Fibroblast of skin of scalp (primary cell): ENCODE measurements at places on chromosomes 3 and 15.
A peak's percentile ranks its signal among the peaks of the same experiment; 100 is the strongest.

DNA sequence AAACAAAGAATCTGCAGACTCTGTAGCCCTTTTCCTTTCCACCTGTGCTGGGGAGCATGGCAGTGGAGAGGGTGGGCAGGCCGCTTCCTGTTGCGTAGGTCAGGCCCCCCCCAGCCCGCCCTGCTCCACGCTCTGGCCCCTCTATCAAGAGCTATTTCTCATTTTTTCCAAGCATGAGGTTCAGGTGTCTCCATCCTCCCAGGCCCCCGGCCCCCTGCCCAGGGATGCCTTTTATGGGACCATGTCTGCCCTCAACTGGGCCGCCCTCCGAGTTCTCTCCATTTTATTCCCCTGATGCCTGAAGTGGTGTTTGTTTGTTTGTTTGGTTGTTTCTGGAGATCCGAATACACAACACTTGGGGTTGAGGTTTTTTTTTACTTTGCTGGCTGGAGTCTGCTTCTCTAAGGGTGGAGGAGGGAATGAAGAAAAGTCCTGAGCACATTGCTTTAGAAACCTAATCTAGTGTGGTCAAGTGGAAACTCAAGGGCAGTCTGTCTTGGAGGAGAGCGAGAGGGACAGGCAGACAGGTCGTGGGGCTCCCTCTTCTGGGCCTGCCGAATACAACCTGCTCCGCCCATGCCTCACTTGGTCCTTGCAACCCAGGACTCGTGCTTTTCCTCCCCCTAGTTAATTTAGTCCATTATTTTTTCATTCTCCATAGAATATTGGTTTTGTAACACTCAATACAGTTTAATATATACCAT lies 176.5 kb upstream of the LYSMD4 start:
- DNase-seq, result peak; percentile 1

GRCh38 chr3:50600841-50601591 lies 10.6 kb downstream of the CISH start:
- peak; percentile 97 for DNase-seq

- DNase-seq, result no peak
Measured at GRCh38 chr15:78791357-78791756, 19.9 kb downstream of the ADAMTS7 start.

DNA sequence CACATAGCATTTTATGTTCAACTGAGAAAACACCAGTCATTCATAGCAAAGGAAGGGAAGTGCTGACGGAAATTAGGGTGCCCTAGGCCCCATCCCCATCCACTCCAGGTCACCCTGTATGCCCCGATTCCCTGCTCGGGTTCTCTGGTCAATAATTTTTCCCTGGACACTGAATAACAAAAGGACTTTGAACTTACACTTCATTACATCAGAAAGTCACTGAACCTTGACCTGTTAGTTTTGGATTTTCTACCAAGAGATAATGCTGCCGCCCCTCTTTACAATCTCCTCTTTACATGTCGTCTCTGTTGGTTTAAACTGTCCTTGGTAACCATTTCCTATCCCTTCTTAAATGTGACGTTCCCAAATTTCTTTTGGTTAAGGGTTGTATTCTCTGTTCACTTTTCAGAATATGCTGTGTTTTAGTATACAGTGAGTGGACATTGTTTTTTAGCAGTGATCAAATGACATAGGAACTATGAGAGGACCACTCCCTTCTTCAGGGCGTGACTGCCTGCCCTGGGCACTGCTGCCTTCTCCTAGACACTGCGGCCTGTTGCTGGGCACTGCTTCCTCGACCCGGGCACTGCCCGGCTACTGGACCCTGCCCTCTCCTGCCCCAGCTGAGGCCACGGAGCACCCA lies 13.6 kb upstream of the AHSG start:
- no peak for DNase-seq

DNA sequence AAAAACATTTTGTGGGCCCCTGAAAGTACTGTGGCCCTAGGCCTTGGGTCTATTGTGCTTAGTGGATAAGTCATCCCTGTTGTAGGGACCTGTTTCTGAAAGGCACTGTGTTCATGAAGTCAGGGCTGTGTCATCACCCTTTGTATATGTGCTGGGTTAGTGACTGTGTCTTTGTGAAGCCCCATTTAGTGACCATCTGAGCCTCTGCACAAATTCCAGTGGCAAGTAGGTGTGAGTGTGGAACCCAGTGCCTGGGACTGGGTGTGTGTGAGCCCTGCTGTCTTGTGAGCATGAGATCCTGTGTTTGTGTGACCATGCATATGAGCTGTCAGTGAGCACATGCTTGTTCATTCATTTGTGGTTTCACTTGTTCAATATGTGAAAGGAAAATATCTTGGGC lies 1.2 kb upstream of the HYAL1 start:
- DNase-seq, result no peak

GRCh38 chr15:31802761-31803160 lies 227.6 kb upstream of the CHRNA7 start:
- DNase-seq, result no peak

DNA sequence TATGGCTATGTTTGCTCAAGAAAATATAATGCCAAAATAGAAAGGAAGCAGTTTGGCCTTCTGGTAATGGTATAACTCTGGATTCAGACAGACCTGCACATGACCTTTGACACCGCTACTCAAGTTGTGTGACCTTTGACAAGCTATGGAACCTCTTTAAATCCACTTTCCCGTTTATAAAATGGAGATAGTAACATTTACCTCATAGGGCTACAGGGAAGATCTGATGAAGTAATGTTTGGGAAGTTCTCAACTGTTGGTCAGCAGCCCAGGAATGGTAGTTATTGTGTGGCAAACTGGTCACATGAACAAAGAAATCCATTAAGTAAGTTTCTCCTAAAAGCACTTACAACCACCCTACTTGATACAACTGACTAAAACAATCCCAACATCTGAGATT lies 95.1 kb upstream of the PHLDB2 start:
- DNase-seq, result no peak

GRCh38 chr3:98914210-98915080 lies 12.9 kb upstream of the DCBLD2 start:
- DNase-seq, result no peak

- DNase-seq, result no peak
Measured at GRCh38 chr15:38061856-38062649, 127.6 kb downstream of the TMCO5A start.

DNA sequence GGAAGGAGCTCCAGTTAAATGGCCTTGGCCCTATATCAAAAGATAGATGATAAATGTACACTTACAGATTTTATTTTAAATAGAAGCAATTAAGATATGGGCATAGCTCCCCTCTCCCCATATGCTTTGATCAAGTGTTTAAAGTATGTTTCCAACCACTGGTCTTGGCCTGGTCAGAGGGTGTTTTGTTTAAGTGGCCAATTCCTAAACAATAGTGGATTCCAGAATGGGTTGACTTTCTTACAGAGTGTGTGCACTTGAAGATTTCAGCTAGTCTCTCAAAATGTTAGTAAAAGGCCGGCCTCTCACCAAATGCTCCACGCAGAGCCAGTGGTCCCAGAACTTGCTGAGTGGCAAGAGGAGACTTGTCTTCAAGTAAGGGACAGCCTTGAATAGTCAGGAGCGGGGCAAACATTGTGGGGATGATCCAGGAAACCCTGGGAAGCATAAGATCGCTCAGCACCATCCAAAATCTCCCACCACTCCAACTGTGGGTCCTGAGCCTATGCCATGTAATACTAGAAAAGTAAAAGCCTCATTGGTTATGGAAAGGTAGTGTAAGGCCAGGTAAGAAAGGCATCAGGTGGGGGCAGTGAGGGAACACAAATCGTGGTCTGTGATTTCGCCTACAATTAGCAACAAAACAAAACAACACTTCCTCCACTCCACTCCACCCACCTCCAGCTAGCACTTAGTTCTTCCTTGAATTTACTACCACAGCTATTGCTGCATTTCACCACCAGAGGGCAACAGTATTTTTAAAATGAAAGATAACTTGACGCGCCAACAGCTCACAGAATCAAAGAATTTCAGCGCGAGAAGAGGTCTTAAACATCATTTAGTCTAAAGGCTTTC lies 4.8 kb downstream of the RARRES1 start:
- peak; percentile 72 for DNase-seq

- DNase-seq, result no peak
Measured at GRCh38 chr15:78629031-78629715, 8.4 kb upstream of the CHRNA3 start.

GRCh38 chr3:37779289-37780152 lies 82.2 kb upstream of the CTDSPL start:
- DNase-seq, result peak; percentile 78

- no peak for DNase-seq
Measured at GRCh38 chr3:179163503-179163902, 15.3 kb downstream of the PIK3CA start.

DNA sequence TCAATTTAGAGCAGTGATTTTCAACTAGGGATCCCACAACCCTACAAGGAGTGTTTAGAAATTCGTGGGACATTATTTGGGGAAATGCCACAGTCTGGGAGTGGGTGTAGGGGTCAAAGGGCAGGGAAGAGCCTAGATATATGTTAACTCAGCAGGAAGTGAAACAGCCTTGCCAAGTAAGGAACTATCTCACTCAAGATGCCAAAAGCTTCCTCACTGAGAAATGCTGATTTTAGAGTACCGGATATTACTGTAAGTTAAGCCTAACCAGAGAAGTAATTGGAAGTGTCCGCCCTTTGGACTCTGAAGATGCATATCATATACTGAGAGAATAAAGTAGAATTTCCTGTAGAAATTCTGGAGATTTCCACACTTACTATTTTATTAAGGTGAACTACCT lies 158.6 kb downstream of the BBX start:
- DNase-seq, result no peak

GRCh38 chr15:80856809-80857377 lies 77.7 kb downstream of the CEMIP start:
- DNase-seq, result peak; percentile 65

DNA sequence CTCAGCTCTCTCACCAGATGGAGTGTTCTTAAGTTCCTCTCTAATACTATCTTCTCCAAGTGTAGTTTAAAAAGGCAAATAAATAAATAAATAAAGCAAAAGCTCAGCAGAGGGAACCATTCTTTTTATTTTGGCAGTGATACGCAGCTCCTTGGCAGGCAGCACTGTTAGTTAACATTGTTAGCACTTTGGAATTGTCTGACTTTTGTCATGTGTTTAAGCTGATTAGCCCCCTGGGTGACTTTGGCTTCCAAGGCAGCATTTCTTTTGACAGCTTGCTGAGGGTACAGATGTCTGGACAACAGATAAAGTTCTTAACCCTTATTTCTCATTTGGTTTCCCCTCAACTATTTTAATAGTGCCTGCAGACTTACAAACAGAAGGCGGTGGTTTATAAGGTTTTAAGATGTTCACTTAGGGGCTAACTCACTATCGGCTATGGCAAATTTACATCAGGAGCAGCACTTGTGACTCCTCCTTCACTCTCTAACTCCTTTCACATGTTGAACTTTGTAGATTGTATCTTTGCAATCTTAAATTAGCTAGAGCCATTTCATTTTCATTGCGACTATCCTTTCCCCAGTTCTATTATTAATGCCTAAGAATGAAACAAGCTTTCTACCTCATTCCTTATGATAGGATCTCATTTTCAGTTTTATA lies 213.4 kb downstream of the ZBBX start:
- DNase-seq, result no peak

DNA sequence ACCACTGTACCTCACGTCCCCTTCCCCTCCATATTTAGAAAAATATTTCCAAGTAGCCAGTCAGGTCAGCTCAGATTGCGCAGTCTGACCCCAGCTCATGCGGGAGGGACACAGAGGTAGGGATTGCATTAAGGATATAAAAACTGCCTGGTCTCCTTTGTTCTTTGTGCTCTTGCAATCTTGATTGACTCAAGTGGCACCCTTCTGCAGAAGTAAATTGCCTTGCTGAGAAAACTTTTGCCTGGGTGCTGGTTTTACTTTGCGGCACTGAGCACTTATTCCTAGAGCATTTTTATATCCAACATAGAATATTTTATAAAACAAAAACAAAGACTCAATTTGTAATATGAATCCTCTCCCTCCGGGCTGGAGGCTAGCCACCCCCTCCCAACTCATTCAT lies 54.8 kb downstream of the BTD start:
- no peak for DNase-seq

- DNase-seq, result no peak
Measured at GRCh38 chr15:79045041-79045440, 45.5 kb downstream of the RASGRF1 start.

DNA sequence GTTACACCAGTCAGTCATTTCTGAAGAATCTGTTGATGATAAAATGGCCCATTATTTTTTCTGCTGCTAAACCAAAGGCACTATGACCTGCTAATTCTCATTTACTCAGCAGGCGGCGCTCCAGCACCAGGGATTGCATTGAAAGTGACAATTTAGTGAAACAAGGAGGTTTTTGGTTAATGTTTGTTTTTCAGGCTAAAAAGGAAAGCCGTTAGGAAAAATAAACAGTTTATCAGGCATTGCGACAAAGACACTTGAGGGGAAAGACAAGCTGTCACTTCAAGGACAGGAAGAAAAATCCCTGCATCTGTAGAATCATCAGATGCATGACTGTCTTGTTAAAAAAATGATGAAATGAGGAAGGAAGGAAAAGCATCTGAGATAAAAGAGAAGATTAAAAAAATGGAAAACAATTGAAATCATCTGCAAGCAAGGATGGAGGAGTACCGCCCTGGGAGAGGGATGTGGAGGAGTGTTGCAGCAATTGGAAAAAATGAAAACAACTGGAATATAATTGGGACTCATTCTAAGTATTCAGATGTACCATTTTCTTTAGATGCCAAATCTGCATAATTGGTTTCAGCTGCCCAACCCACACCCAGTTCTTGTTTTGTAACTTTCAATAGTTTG lies 54.0 kb downstream of the NR1D2 start:
- DNase-seq, result peak; percentile 70

- DNase-seq, result no peak
Measured at GRCh38 chr15:51652084-51652668, 29.1 kb upstream of the SCG3 start.

DNA sequence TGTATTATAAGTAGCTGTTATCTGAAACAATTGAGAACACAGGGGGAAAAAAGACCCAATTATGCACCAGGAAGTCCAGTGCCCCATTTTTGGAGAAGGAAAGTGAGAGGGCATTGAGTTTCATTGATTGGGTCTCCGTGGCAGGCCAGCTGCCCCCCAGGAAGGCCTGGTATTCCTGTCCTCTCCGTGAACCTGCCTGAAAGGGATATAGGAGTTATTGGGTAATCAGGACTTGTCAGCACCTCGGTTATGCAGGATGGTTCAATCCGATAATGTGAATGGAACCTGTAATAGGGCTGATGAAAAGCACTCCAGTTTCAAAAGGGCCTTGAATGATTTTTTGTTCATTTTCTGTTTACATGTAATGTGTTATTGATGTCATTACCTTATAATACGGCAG lies 122.0 kb upstream of the RARB start:
- no peak for DNase-seq

GRCh38 chr15:58430224-58430787 lies 1.5 kb upstream of the LIPC start:
- no peak for DNase-seq

- no peak for DNase-seq
Measured at GRCh38 chr3:192237992-192238608, 489.2 kb downstream of the FGF12 start.

- DNase-seq, result no peak
Measured at GRCh38 chr3:127739347-127740135, 66.8 kb downstream of the ABTB1 start.
